ENCODE measurements at places on chromosomes 7 and 10. TPM values are rescaled to one million over a fixed set of nuclear protein-coding genes. Genes with fewer than 3 reads are reported as not detected.
A peak's percentile ranks its signal among the peaks of the same experiment; 100 is the strongest.

- H3K36me3 ChIP-seq: no peaks in the 10 kb centered on the region
- H3K27ac ChIP-seq: no peak overlapping the region
- H3K27me3 ChIP-seq: no peaks in the 10 kb centered on the region
- no peaks in the 10 kb centered on the region for H3K4me1 ChIP-seq
- DNase-seq: no peak
Measured at GRCh38 chr7:48298779-48299178, 127.5 kb downstream of the ABCA13 start.

DNA sequence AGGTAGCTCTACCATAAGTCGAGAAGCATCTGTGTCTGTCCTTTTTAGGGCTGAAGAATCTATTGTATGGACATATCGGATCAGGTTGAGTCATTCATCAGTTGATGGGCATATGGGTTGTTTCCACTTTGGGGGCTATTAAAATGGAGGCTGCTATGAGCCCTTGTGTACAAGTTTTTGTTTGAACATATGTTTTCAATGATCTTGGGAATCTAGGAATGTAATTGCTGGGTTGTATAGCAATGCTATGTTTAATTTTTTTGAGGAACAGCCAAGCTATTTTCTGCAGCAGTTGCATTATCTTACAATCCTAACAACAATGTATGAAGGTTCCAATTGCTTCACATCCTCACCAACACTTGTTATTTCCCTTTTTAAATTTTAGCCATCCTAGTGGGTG, 46.4 kb upstream of the HABP2 start:
- no peaks in the 10 kb centered on the region for H3K36me3 ChIP-seq
- DNase-seq: no peak
- H3K27me3 ChIP-seq: no peaks in the 10 kb centered on the region
- H3K4me1 ChIP-seq: no peaks in the 10 kb centered on the region
- no peak overlapping the region for H3K4me3 ChIP-seq

GRCh38 chr10:86254081-86254480, 112.5 kb downstream of the GRID1 start:
- H3K36me3 ChIP-seq: no peaks in the 10 kb centered on the region
- peaks cover 5% of the 10 kb centered on the region for H3K27me3 ChIP-seq
- DNase-seq: no peak
- H3K4me1 ChIP-seq: no peaks in the 10 kb centered on the region
- no peak overlapping the region for H3K4me3 ChIP-seq

The SEMA3C gene
- 70.6 TPM for polyA plus RNA-seq

DNA sequence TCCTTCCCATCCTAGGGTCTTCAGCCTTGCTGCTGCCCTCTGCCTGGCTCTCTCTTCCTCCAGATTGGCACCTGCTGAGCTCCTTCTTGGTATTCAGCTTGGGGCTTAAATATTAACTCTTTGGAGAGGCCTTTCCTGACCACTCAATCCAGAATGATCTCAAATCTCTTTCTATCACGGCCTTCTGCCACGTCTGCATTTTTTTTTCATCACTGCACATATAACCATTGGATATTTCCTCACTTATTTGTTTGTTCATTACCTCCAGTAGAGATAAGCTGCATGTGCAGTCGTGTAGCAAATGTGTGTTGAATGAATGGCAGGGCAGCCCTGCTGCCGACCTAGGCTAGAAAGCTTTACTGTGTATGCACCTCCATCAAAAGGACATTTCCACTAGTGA, 51.6 kb upstream of the MPP7 start:
- H3K27ac ChIP-seq: peak overlapping the region; percentile 43
- H3K36me3 ChIP-seq: no peaks in the 10 kb centered on the region
- H3K4me1 ChIP-seq: peaks cover 12% of the 10 kb centered on the region
- peak; percentile 85 for DNase-seq

DNA sequence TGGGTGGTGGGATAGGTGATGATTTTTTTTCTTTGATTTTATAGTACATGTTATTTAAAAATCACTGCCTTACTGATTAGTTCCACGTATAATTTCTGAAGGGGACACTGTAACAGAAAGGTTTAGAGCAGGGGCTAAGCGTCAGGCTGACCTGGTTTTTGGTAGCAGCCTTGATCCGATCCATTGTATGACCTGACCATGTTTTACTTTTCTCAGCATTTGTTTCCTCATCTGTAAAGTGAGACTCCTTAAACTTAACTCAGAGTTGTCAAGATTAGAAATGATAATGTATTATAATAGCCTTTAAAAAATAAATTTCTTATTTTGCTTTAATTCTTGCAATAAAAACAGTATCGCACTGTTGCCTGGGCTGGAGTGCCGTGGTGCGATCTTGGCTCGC, 23.6 kb downstream of the INPP5F start:
- peaks cover 7% of the 10 kb centered on the region for H3K4me1 ChIP-seq
- no peaks in the 10 kb centered on the region for H3K27me3 ChIP-seq
- no peaks in the 10 kb centered on the region for H3K36me3 ChIP-seq

- no peak overlapping the region for H3K27ac ChIP-seq
- H3K4me1 ChIP-seq: peaks cover 4% of the 10 kb centered on the region
- peak; percentile 27 for DNase-seq
- H3K4me3 ChIP-seq: no peak overlapping the region
- no peaks in the 10 kb centered on the region for H3K36me3 ChIP-seq
- H3K27me3 ChIP-seq: peaks cover 4% of the 10 kb centered on the region
Measured at GRCh38 chr7:141231018-141231792, 157.3 kb downstream of the TMEM178B start.
